Stimulated activated CD8-positive, alpha-beta memory T cell treated with anti-CD3 and anti-CD28 coated beads, Interleukin-12 subunit alpha, Interleukin-12 subunit beta, amount 100 ng/mL, for 4 hours (primary cell): ENCODE measurements at places on chromosomes 3 and 15.

GRCh38 chr15:98062869-98063268 is 102.4 kb downstream of the ARRDC4 start:
- DNase-seq = no peak

GRCh38 chr3:38177181-38177580 is 11.8 kb downstream of the OXSR1 start:
- DNase-seq = no peak

DNA sequence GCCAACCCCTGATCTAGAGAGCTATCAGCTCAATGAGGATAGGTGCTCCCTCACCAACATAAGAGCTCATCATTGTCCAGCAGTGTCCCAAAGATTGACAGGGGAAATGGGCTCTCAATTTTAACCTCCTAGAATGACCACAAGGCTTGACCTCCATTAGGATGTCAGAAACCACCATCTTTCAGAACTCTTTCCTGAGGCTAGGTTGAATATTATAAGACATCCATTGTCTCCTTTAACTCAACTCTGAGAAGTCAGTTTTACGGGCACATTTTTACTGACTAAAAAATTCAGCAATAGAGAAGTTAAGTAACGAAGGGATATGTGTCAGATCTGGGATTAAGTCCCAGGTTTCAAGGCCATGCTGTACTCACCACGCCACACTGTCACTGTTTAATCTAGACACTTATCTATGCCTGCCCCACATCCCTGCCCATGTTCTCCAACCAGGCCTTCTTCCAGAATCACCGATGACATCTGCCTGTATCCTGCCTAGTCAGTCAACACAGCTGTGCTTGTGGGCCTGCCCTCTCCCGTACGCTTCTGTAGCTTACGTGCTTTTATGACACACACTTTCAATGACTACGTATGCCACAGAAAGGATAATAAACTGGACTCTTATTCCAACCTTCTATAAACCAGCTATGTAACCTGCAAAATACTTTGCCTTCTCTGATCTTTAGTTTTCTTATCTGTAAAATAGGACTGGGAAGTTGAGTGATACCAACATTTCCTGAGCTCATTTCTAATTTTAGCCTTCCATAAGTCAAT is 17.1 kb upstream of the MUC13 start:
- no peak for DNase-seq

GRCh38 chr3:183779896-183780465 is 45.4 kb downstream of the MAP6D1 start:
- DNase-seq = no peak

DNA sequence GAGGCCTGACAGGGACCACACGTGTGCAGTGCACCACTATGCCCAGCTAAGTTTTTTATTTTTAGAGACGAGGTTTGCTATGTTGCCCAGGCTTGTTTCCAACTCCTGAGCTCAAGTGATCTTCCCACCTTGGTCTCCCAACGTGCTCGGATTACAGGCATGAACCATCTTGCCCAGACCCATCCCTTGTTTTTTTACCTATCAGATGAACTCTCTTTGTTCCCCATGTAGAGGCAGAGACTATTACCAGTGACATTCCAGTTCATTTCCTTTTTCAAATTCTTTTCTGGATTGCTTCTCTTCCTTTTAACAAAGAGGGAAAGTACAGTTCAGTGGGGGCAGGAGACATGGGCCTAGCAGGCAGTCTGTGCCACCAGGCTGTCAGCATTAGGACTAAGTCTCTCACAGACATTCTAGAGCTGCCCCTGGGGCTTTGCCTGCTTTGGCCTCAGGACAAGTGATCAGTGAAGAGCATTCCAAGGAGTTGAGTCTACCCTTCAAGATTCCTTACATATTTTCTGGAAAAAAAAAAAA is 103.5 kb upstream of the SLC7A14 start:
- DNase-seq = no peak
